H1 (cell line): ENCODE measurements at places on chromosomes 16 and 17.
A peak's percentile ranks its signal among the peaks of the same experiment; 100 is the strongest.

- DNase-seq = no peak
Measured at GRCh38 chr17:69669441-69670178, 255.1 kb downstream of the MAP2K6 start.

- no peak for DNase-seq
Measured at GRCh38 chr16:30947541-30947858, 1.4 kb upstream of the ORAI3 start.

DNA sequence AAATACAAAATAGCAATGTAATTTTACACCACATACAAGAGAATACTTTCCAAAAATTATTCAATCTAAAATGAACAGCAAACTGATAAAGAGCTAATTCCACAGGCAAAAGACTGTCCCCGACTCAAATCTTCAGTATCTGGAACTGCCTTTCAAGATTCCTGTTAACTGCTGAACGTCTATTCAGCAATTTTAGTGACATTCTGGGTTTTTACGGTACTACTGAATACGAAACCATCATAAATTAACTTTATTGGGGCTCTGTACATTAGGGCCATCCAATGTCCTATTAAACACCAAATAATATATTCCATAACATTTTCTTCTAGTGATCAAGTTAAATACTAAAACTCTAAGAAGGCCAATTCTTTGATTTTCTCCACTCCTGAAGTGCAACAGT lies 1.6 kb downstream of the FBXL20 start:
- no peak for DNase-seq

GRCh38 chr16:8878523-8878911 lies 3.6 kb upstream of the LITAFD start:
- no peak for DNase-seq

DNA sequence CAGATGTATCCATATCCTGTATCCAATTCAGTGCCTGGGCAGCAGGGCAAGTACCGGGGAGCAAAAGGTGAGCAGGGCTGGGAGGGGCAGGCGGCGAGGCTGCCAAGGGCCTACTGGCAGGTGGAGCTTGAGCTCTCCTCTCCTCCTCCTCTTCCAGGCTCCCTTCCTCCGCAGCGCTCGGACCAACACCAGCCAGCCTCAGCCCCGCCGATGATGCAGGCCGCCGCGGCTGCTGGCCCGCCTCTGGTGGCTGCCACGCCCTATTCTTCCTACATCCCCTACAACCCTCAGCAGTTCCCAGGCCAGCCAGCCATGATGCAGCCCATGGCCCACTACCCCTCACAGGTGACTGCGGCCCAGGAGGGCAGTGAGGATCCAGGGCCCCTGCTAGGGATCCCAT lies 11.6 kb downstream of the ATXN2L start:
- DNase-seq = no peak

GRCh38 chr17:4422864-4423263 lies 10.9 kb upstream of the SPNS3 start:
- no peak for DNase-seq

GRCh38 chr16:19835968-19836421 lies 48.7 kb downstream of the GPRC5B start:
- DNase-seq = no peak

DNA sequence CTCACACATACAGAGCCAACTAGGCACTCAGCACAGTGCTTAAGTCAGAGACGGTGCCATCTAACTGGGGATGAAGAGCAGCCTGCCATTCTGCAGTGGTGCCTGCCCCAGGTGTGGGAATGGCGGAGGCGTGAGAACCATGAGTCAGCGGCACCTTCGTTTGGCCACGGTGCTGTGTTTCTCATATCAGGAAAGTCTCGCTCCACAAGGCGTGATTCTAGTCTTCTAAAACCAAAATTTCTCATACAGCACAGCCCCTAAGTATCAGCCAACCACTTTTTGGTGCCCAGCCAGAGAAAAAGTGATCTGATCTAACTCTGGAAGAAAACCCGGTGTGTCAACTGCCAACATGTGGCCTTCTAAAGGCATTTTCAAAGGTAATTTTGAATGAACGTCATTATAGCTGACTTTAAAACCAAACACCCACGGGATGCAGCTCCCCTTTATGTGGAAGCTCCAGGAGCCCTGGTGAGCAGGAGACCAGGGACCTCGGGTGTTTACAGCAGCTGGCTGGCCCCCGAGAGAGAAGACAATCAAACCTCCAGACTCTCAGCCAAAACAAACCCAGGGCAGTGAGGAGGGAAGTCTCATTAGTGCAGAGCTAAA lies 54.6 kb downstream of the ABCC12 start:
- no peak for DNase-seq

- DNase-seq = no peak
Measured at GRCh38 chr16:77836801-77837200, 48.4 kb downstream of the VAT1L start.

DNA sequence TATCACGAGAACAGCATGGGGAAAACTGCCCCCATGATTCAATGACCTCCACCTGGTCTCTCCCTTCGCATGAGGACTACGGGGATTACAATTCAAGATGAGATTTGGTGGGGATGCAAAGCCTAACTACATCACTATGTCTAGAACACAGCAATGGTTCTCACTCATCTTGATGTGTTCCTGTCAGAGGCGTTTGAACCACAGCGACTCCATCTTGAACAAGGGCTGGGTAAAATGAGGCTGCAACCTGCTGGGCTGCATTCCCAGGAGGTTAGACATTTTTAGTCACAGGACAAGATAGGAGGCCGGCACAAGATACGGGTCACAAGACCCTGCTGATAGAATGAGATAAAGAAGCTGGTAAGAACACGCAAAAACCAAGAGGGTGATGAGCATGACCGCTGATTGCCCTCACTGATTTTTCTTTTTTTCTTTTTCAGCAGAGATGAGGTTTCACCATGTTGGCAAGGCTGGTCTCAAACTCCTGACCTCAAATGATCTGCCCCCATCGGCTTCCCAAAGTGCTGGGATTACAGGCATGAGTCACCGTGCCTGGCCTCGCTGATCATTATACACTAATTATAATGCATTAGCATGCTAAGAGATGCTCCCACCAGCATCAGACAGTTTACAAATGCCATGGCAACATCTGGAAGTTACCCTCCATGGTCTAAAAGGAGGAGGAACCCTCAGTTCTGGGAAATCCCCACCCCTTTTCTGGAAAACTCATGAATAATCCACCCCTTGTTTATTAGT lies 3.0 kb upstream of the PPY start:
- no peak for DNase-seq

- no peak for DNase-seq
Measured at GRCh38 chr16:46733319-46733830, 14.8 kb downstream of the MYLK3 start.

GRCh38 chr17:61478790-61479492 lies 26.7 kb downstream of the TBX4 start:
- peak; percentile 53 for DNase-seq

GRCh38 chr17:58605986-58606385 lies 85.9 kb downstream of the TEX14 start:
- DNase-seq = no peak

DNA sequence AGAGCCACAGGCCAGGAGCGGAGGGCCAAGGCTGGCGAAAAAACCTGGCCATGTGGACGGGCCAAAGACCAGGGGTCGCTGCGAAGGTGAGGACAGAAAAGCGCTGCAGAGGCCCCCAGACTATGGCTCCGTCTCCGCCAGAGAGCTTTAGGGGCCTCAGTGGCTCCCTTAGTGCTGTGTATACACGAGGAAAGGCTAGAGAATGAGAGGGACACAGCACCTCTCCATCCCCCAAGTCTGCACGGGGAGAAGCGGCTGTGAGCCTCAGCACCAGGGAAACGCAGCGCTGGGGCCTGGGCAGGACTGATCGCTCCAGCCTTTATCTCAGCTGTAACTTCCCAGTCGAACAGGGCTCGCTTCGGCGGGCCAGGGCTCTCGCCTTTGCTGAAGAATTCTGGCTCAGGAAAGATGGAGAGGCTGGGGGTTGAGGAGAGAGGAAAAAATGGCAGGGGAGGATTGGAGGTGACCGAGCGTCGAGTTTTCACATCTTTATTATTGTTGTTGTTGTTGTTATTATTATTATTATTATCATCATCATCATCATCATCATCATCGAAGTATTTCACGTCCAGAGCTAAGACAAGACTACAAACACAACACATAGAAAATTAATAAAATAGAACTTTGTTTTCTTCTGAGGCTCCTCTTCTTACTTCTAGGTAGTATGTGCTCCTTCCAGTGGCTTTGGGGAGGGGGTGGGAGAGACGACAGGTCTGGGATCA lies 1.9 kb upstream of the HOXB5 start:
- no peak for DNase-seq

DNA sequence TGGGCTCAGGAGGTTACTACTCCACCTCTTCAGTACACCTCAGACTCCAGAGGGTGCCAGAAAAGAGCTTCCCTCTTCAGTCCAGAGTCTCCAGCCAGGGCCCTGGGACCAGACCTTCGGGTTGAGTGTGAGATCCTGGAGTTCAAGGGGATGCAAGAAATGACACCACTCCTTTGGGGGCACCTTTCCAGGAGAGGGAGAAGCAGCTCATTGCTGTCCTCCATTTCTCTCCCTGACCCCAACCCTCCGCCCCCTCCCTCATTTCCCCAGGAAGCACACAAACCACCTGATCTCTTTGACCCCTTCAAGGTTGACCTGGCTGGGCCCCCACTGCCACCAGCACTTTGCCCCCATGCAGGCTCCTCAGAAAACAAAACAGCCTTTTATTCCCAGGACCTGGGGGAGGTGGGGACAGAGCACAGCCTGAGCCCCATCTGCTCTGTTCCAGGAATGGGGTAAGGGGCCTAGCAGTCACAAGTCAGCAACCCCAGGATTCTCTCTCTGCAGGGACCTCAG lies 21.4 kb downstream of the CDH5 start:
- no peak for DNase-seq

DNA sequence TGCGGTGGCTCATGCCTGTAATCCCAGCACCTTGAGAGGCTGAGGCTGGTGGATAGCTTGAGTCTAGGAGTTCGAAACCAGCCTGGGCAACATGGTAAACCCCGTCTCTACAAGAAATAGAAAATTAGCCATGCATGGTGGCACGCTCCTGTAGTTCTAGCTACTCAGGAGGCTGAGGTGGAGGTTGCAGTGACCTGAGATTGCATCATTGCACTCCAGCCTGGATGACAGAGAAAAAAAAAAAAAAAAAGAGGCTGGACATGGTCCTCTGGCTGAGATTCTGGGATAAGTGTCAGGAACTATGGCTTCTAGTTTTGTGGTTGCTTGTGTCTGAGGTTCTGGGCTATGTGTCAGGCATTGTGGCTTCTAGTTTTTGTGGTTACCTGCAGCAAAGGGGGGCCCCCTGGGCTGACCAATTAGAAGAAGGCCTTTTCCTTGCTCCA lies 7.0 kb downstream of the KSR1 start:
- DNase-seq = no peak

GRCh38 chr16:57600048-57600835 lies 28.2 kb upstream of the ADGRG1 start:
- peak; percentile 59 for DNase-seq

DNA sequence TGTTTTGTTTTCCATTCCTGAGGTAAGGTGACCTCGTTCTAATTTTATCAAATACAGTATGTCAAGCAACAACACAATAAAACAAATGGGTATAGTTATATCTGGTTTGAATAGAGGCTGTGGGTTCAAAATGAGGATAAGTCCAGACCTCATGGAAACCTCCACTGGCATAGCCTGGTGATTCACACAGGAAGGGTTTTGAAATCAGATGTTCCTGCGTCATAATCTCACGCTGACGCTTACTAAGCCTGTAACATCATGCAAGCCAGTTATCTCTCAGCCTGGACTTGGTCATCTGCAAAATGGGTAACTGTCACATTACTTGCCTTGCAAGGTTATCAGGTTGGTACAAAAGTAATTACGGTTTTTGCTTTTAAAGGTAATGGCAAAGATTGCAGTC lies 1056.3 kb upstream of the EEF2KMT start:
- no peak for DNase-seq

GRCh38 chr17:75652934-75653549 lies 13.9 kb downstream of the RECQL5 start:
- peak; percentile 77 for DNase-seq

DNA sequence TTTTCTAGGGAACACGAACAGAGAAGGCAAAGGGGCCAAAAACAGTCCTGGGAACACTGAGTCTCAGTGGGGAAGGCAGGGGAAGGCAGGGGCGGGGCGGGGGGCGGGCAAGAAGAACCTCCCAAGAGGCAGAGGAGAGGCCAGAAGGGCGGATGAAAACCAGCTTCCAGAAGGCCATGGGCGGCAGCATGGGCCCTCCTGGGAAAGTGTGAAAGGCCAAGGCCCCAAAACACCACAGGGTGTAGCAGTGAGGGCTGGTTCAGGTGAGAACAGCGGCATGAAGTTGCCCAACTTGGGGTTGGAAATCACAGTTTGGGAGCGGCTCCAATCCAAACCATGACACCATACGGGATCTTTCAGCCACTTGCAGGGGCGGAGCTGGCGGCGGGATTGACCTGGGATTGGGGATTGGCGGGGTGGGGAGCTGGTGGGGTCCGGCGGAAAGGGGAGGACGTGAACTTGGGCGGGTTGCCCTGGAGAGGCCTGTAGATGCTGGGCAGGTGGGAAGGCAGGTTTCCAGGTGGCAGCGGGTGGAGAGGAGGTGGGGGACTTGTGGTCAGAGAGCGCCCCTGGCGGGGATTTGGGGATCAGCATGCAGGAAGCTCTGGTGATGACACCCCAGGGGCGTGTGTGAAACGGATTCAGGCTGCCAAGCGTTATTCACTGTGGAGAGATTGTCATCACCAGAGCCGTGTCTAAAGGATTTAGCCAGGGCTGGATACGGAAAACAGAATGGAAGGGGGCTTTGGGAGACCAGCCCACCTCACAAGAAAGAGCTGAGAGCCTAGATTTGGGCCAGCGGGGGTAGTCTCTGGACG lies 80.9 kb downstream of the ARHGAP23 start:
- peak; percentile 93 for DNase-seq

- no peak for DNase-seq
Measured at GRCh38 chr17:13477180-13477611, 124.5 kb downstream of the HS3ST3A1 start.

GRCh38 chr16:86286991-86287663 lies 223.2 kb upstream of the FOXF1 start:
- DNase-seq = peak; percentile 81
